NCI-H524 treated with DMSO at 0.1 percent for 48 hours (cell line): ENCODE measurements at places on chromosomes 2 and 18.

GRCh38 chr18:32048507-32049091 is 30.0 kb downstream of the RNF125 start:
- DNase-seq = no peak

DNA sequence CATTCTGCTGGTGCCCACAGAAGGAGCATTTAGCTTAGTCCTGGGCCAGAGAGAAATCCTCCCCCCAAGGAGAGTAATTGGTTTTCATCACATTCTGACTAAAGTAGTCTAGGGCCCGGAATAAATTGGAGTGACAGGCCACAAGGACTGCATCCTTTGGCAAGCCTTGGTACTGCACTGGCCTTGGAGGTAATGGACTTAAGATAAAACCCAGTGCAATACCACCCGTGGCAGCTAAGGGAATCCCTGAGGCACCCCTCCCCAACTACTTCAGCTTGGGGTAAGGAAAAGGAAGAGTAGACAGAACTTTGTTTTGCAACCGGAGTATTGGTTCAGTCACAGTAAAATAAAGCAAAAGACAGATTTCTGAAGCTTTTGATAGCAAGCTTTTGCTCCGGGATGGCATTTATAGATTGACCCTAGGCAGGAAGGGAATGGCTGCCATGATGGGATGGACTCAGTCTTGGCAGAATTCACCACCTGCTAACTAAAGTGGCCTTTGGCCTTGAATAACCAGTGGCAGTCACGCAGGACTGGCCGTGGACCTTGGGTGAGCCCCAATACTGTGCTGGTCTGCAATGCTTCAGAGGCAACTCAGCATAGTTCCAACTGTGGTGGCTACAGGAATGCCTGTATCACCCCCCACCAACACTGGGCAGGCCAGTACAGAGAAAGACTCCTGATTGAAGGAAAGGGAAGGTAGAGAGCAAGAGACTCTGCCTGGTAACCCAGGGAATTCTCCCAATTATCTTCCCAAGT is 14.1 kb downstream of the ORC4 start:
- no peak for DNase-seq

GRCh38 chr2:2845806-2846315 is 514.8 kb upstream of the MYT1L start:
- no peak for DNase-seq

- DNase-seq = no peak
Measured at GRCh38 chr18:59820663-59821062, 79.1 kb upstream of the PMAIP1 start.

DNA sequence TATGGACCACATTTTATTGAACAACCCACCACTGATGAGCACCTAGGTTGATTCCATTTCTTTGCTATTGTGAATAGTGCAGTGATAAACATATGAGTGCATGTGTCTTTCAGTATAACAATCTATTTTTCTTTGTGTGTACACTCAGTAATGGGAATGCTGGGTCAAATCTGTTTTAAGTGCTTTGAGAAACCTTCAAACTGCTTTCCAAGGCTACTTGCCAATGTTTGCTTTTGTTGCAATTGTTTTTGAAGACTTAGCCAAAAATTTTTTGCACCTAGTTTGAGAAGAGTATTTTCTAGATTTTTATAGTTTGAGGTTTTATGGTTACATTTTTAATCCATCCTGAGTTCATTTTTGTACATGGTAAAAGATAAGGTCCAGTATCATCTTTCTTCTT is 587.4 kb upstream of the SETBP1 start:
- DNase-seq = no peak

GRCh38 chr18:12883372-12883683 is 709 bp downstream of the PTPN2 start:
- no peak for DNase-seq

- DNase-seq = no peak
Measured at GRCh38 chr2:174198846-174199564, 49.3 kb downstream of the OLA1 start.

DNA sequence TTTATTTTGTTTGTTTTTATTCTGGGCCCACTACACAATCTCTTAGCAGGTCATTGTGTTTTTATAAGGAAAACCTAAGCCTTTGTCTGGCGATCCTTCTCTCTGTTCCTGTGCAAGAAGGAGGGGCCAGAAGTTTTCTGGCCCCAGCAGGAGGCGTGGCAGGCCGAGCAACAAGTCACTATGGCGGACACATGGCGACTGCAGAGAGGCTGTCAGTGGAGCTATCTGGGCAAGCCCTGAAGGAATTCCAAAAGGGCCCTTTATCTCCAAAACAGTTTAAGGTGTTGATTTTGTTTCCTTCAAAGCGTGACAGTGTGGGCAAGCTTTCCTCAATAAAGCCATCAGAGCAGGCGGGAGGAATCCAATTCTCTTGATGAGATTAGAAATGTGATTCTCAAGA is 118.8 kb upstream of the CTAGE1 start:
- DNase-seq = no peak

- DNase-seq = no peak
Measured at GRCh38 chr2:75491129-75491753, 69.5 kb downstream of the EVA1A start.

DNA sequence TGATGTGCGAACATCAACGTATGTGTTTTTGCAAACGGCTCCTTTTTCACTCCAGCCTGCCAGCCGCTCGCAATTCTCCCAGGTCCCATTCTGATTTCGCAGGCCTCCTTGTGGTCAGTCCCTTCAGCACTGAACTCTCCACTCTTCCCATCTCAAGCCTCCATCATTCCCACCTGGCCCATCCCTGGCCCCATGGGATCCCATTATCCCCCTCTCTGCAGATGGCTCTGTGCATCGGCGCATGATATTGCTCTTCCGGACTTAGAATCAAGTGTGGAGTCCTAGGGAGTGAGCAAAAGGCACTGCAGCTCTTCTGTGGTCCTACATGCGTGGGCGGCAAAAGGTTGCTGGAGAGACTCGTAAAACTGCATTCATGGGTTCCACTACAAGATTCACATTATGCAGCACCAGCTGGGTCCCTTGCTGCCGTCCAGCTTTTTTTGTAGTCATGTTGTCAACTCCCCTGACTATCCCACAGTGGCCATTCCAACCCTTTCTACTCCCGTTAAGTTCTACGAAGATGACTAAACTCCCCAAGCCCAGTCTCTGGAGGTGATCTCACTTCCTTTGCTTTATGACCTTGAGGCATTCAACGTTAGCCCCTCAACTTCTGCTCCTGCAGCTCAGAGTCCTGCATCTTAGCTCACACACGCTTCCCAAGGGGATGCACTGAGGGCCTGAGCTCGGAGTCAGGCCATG is 125.3 kb upstream of the NRP2 start:
- DNase-seq = peak; percentile 67

DNA sequence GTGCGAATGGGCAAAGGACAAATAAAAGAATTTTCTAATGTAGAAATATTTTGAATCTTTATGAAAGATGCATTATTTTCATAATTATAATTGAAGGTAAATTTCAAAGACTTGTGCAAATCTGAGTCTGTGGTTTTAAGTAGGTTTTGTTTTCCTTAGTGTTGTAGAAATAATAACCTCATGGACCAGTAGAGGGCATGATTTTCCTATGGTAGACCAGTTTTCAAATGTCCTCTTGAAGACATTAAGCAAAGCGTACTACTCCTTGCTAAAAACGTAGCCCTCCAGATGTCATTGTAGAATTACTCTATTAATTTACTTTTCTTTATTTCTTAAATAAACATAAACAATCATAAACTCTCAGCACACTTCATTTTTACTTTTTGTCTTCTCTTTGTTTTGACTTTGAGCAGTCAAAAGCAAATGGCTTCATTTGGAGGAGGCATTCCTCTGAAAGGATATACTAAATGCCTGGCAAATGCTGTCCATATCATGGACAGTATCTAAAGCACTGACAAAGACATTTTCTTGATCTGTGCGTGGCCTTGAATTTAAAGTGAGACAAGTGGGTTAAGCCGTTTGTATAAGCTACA is 85.8 kb upstream of the FAM237A start:
- DNase-seq = peak; percentile 15

GRCh38 chr2:239459606-239460005 is 58.8 kb upstream of the HDAC4 start:
- DNase-seq = peak; percentile 58

DNA sequence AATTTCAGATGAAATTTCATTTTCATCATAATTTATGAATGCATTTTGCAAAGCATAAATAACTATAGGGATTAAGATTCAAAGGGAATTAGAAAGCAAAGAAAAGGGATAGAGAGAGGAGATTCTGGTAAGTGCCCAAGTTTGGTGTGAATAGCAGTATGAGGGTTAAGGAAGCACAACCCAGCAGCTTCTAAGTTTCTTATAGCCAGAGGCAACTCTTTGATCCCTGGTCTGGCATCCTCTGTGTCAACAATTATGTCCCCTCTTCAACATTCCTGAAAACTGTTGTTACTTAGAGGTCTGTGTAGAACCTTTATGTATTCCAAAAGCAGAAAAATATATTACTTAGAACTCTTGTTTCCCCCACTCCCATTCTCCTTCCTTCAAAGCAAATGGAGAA is 171.6 kb upstream of the SATB2 start:
- no peak for DNase-seq

DNA sequence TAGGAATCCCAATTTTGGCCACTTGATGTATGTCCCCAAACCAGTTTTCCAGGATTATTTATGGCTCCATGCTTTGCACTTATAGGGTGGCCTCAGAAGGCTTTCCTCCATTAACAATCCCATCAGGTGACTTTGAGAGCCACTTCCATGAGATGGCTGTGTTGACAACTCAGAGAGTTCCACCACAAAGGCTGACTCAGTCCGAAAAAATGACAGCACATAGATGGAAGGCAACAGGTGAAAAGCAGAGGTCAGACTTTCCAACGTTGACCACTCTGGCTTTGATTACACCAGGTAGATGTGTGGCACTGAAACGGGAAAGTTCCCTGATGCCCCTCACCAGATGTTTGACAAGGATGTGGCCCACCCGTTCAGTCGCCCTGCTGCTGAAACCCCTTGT is 431.4 kb upstream of the TNP1 start:
- no peak for DNase-seq
